ENCODE measurements at places on chromosomes 11 and 22. TPM values are rescaled to one million over a fixed set of nuclear protein-coding genes. Genes with fewer than 3 reads are reported as not detected.

Gene SCUBE2
- total RNA-seq = 0.66 TPM

Gene NCAPH2
- total RNA-seq = 42.8 TPM

Gene INSC
- not detected for total RNA-seq

Gene SLC22A12
- total RNA-seq = not detected

Gene PAX6
- not detected for total RNA-seq

Gene KIRREL3
- 1.1 TPM for total RNA-seq

DNA sequence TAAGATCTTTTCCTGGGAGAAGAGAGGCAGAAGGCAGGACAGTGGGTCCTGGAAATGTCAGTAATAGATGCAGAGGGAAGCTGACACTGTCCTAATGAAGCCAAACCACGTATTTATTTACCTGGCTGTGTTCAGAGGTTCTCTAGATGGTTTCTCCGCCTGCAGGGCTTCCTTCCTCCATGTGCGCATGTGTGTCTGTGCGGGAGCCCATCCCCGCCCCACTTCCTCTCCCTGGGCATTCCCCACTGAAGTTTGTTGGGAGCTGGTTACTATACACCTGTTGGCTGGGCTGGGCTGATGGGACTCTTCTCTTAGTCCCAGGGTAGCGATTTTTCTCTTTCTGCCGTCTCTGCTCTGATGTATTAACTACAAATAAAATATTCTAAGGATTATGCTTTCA is 204.9 kb upstream of the TBCEL start:
- no peak overlapping the region for H3K27ac ChIP-seq
- no peaks in the 10 kb centered on the region for H3K27me3 ChIP-seq
- no peaks in the 10 kb centered on the region for H3K36me3 ChIP-seq
- no peak for DNase-seq
- no peak overlapping the region for H3K4me3 ChIP-seq
- peaks cover 2% of the 10 kb centered on the region for H3K4me1 ChIP-seq

DNA sequence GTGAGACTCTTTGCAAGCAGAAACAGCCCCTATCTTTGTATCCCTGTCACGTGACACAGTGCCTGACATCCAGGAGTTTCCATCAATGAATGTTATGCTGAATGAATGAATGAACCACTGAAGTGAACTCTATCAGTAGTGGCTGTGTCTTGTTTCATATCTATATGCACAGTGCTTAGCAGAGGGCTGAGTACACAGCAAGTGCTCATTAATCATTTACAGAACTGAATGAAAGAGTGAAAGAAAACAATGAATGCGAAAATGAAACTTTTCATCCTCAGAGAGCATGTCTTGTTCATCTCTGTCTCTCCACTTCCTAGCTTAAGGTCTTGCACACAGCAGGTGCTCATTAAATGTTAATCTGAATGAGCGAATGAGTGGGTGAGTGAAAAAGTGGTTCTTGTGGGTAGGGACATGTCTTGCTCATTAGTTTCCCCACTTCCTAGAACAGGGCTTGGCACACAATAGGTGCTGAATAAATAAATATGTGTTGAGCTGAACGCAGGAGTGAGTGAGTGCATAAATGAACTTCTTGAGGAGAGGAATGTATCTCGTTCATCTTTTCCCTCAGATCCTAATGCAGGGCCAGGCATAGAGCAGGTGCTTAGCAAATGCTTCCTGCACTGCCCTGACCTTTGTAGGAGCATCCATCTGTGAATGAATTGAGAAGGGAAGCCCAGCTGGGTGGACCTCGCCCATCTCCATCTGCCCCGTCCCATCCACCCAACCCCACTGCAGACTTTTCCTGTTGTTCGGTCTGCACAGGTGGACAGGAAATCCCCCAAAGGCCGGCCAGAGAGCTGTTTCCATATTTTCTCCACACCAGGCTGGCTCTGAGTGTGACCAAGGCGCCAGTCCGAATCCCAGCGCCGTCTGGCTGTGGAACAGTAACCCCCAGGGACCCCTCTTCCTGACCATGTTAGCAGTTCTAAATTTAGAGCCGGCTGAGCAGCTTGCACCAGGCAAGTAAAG is 113.4 kb upstream of the CRYBB3 start:
- H3K4me1 ChIP-seq = peaks cover 5% of the 10 kb centered on the region
- H3K27me3 ChIP-seq = no peaks in the 10 kb centered on the region
- H3K27ac ChIP-seq = no peak overlapping the region
- no peak overlapping the region for H3K4me3 ChIP-seq
- peak; percentile 36 for DNase-seq
- no peaks in the 10 kb centered on the region for H3K36me3 ChIP-seq

DNA sequence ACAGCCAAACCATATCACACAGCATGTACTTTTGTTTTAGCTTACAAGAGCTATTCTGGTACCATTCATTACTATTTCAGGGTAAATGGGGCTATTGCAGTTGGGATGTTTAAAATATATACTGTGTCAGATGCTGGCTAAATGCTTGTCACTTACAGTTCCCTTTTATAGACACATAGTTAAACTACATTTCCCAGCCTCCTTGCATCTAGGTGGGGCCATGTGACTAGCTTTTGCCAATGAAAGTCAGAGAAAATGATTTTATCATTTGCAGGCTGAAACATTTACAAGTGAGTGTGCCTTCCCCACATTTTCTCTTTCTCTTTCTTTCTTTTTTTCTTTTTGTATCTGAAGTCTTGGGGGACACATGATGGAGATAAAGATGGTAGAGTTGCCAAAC is 7.8 kb upstream of the IFTAP start:
- H3K36me3 ChIP-seq = no peaks in the 10 kb centered on the region
- no peaks in the 10 kb centered on the region for H3K27me3 ChIP-seq
- no peaks in the 10 kb centered on the region for H3K4me1 ChIP-seq

DNA sequence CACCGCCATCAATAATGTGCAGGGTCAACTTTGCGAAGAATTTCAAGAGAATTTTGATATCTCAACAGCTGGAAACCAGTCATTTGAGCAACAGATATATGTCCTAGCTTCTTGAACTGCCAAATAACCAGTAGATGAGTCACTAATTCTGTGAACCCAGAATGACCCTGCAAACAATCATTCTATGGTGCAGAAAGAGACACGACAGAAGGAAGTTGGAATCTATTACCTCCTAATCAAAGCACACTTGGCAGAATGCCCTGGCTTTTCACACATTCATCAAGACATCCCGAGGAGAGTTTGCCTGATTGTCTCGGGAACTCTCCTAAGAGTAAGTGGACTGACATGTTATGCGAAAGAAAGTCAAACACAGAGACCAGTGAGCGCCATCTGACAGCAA is 621.1 kb downstream of the OPCML start:
- H3K4me3 ChIP-seq = no peak overlapping the region
- H3K27me3 ChIP-seq = no peaks in the 10 kb centered on the region

DNA sequence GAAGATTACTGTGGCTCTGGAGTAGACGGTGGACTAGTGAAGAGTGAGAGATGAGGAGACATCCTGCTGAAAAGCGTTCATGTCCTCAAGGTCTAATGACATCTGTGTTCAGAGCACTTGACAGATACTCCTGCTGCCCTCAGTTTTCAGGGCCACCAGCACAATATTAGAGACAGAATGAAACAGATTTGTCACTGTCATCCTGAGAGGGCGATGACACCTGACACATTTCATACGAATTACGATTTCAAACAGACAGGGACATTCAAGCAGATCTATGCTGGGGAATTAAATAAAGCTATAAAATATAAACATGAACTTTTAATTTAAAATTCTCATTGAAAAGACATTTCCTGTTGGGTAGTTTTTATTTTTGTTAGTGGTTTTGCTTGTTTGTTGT is 29.1 kb downstream of the SVIP start:
- no peaks in the 10 kb centered on the region for H3K36me3 ChIP-seq
- no peak overlapping the region for H3K4me3 ChIP-seq
- no peak for DNase-seq
- H3K27ac ChIP-seq = no peak overlapping the region
- no peaks in the 10 kb centered on the region for H3K27me3 ChIP-seq
- H3K4me1 ChIP-seq = no peaks in the 10 kb centered on the region

DNA sequence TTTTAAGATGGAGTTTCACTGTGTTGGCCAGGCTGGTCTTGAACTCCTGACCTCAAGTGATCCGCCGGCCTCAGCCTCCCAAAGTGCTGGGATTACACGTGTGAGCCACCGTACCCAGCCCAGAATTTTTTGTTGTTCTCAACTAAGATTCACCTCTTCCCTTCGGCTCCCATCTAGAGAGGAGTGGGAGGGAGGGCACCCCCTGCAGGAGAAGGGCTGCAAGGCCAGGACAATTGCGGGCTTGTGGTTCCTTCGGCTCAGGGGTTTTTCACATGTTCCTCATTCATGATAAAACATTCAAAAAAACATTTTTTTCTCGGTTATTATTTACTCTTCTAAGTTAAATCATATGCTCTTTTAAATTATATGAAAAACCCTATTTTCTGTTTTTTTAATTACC is 201.1 kb upstream of the LRRC4C start:
- no peak for DNase-seq
- no peaks in the 10 kb centered on the region for H3K27me3 ChIP-seq
- H3K4me3 ChIP-seq = no peak overlapping the region
- H3K4me1 ChIP-seq = no peaks in the 10 kb centered on the region
